T-helper 17 cell (primary cell): ENCODE measurements at places on chromosomes 11 and 22.

GRCh38 chr22:27242917-27243589, 558.5 kb downstream of the MN1 start:
- peaks cover 20% of the 10 kb centered on the region for H3K27me3 ChIP-seq
- no peak for DNase-seq
- H3K4me1 ChIP-seq = peaks cover 2% of the 10 kb centered on the region
- H3K27ac ChIP-seq = no peak overlapping the region

DNA sequence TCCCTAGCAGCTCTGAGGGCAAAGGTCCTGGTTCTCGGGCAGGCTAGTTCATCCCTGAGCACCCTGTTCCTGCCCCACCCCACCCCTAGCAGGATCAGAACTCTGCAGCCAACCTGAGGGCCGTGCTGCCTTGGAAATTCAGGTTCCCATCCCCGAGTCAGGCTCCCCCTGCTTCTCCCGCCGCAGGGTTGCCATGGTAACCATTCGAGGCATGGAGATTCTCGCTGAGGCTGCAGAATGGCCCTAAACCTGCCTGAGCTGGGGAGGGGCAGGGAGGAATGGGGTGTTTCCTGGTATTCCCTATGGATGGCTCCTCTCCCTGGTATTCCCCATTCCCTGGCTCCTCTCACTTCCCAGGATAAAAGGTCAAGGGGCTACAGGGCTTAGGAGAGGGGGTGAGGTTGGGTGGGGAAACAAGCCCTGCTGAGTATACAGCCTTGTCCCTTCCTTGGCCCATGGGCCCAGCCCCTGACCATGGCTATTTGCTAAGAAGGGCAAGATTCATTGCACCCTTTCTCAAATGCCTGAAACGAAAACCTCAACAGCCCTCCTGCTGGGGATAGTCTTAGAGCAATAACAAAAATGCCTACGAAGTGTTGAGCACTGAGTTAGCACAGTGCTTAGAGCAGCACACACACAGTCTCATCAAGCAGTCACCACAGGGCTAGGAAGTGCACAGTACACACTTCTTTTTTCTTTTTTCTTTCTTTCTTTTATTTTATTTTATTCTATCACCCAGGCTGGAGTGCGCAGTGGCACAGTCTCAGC, 58.7 kb downstream of the CHST1 start:
- H3K36me3 ChIP-seq = peaks cover 4% of the 10 kb centered on the region
- H3K27me3 ChIP-seq = peaks cover 49% of the 10 kb centered on the region
- DNase-seq = no peak
- no peaks in the 10 kb centered on the region for H3K4me1 ChIP-seq
- H3K27ac ChIP-seq = peak overlapping the region; percentile 39

DNA sequence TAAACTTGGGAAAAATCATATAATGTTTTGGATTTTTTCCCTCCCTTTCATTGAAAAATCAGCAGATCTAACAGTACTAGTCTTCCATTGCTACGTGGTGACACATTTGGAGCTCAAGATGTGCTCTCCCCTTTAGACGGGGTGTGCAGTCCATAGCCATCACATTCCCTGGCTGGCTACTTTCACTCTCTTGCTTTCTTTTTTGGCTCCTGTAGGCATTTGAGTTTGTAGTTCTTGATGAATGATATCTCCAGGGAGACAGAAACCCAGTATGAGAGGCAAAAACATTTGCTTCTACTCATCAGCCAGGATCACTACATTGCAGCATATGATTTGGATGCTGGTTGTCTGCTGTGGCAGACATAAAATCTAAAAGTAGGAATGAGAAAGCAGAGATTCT, 12.1 kb downstream of the CCDC81 start:
- no peak overlapping the region for H3K27ac ChIP-seq
- no peaks in the 10 kb centered on the region for H3K36me3 ChIP-seq
- no peaks in the 10 kb centered on the region for H3K27me3 ChIP-seq
- H3K4me3 ChIP-seq = no peak overlapping the region
- DNase-seq = no peak

GRCh38 chr11:28657378-28658030, 549.3 kb downstream of the METTL15 start:
- H3K4me1 ChIP-seq = no peaks in the 10 kb centered on the region
- no peaks in the 10 kb centered on the region for H3K27me3 ChIP-seq
- DNase-seq = no peak
- no peak overlapping the region for H3K27ac ChIP-seq

GRCh38 chr11:17640493-17641164, 78.7 kb upstream of the MYOD1 start:
- no peak overlapping the region for H3K27ac ChIP-seq
- no peaks in the 10 kb centered on the region for H3K4me1 ChIP-seq
- DNase-seq = no peak
- peaks cover 16% of the 10 kb centered on the region for H3K27me3 ChIP-seq

DNA sequence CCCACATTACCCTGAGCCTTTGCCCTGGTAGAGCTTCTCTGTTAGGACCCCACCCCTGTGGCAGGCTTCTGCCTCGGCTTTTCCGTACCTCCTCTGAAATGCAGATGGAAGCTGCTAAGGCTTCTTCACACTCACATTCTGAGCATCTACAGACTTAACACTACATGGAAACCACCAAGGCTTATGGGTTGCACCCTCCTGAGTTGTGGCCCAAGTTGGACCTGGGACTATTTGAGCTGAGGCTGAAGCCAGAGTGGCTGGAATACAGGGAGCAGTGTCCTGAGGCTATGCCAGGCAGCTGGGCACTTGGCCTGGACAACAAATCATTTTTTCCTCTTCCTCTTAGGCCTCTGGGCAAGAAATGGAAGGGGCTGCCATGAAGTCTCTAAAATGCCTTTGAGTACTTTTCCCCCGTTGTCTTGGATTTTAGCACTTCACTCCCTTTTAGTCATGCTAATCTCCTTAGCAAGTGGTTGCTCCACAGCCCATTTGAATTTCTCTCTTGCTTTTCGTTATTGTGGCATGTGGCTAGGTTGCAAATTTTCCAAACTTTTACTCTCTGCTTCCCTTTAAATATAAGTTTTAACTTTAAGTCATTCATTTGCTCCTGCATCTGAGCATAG, 114.8 kb upstream of the FIBIN start:
- DNase-seq = no peak
- no peaks in the 10 kb centered on the region for H3K27me3 ChIP-seq
- H3K36me3 ChIP-seq = no peaks in the 10 kb centered on the region
